ENCODE measurements at places on chromosomes 1 and 21. TPM values are rescaled to one million over a fixed set of nuclear protein-coding genes. Genes with fewer than 3 reads are reported as not detected.

Gene TEDDM1
- not detected for total RNA-seq

Gene CD1C
- total RNA-seq: 253 TPM

- no peak for DNase-seq
- H3K4me3 ChIP-seq: no peak overlapping the region
- no peaks in the 10 kb centered on the region for H3K27me3 ChIP-seq
Observed at GRCh38 chr1:12666141-12666735, 22.4 kb downstream of the AADACL4 start.

DNA sequence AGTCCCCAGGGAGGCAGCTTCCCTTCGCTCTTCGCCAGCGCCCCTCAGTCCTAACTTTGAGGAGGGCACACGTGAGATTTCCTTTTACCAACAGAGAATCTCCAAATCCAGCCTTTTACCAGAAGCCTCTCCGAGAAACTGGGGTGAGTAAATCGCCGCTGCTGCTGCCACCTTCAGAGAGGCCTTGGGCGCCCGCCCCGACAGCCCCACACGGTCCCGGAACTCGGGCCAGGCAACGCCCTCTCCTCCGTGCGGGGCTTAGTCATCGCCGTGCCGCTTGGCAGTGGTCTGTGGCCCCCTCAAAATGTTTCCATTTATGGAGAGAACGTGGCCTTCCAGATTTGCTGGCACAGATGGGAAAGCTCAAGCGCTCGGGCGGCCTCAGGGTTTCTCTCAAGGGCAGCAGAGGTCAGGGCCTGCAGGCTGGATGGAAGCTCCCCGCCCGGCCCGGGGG lies 41.4 kb upstream of the COL6A2 start:
- no peaks in the 10 kb centered on the region for H3K36me3 ChIP-seq
- H3K27me3 ChIP-seq: peaks cover 2% of the 10 kb centered on the region
- no peak for DNase-seq
- H3K27ac ChIP-seq: no peak overlapping the region

DNA sequence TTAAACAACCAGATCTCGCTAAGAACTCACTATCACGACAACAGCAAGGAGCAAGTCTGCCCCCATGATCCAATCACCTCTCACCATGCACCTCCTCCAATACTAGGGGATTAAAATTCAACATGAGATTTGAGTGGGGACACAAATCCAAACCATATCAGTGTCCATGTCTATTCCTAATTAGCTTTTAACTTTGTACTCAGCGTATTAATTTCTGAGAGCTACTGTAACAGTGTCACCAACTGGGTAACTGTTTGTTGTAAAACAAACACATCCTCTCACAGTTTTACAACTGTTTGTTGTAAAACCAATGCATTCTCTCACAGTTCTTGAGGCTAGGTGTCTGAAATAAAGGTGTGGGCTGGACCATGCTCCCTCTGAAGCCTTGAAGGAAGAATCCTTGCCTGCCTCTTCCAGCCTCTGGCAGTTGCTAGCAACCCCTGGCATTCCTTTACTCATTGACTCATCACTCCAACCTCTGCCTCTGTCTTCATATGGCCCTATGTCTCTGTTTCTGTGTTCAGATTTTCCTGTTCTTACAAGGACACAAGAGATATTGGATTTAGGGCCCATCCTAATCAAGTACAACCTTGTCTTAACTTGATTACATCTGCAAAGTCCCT lies 121.2 kb downstream of the LTN1 start:
- no peak for DNase-seq
- no peaks in the 10 kb centered on the region for H3K27me3 ChIP-seq
- H3K4me1 ChIP-seq: no peaks in the 10 kb centered on the region
- H3K27ac ChIP-seq: no peak overlapping the region
- H3K36me3 ChIP-seq: peaks cover 6% of the 10 kb centered on the region

DNA sequence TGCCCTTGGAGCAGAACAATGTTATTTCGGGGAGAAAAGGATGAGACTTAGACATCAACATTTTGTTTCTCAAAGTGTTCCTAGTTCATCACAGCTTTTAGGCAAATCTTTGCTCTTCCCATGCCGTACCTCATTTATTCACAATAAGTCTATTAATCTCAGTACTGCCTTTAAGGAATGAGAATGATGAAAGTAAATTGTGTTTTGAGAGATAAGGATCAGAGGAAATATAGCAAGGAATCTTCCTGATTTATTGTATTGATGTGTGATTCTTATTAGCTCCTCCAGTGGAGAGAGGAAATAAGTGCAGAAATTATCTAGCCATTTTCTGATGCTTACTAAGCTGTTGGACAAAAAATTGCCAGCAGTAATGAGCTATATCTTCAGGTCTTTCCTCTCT lies 2.0 kb downstream of the POLR3C start:
- peaks cover 2% of the 10 kb centered on the region for H3K4me1 ChIP-seq
- no peak overlapping the region for H3K4me3 ChIP-seq
- no peak overlapping the region for H3K27ac ChIP-seq
- no peak for DNase-seq

GRCh38 chr1:56939209-56939608 lies 26.6 kb downstream of the C8B start:
- H3K27ac ChIP-seq: no peak overlapping the region
- DNase-seq: no peak
- H3K36me3 ChIP-seq: no peaks in the 10 kb centered on the region
- H3K4me3 ChIP-seq: no peak overlapping the region
- H3K27me3 ChIP-seq: no peaks in the 10 kb centered on the region

DNA sequence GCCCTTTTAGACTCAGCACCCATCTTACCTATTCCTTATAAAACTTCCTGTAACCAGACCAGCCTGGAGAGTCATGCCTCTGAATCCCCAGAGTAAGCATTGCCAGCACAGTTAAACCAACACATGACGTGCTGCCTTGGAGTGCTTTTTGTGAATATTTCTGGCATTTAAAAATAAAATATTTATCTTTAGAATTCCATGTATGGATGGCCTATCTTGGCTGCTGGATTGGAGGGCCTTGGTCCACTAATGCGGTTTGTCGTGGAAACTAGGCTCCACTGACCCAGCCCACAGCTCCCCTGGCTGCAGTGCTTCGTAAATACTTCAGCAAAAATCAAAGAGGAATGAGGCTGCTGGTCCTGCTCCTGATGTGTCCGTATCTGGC lies 17.5 kb downstream of the MTARC1 start:
- no peak for DNase-seq
- no peaks in the 10 kb centered on the region for H3K4me1 ChIP-seq
- H3K36me3 ChIP-seq: no peaks in the 10 kb centered on the region
- no peaks in the 10 kb centered on the region for H3K27me3 ChIP-seq
- no peak overlapping the region for H3K4me3 ChIP-seq

DNA sequence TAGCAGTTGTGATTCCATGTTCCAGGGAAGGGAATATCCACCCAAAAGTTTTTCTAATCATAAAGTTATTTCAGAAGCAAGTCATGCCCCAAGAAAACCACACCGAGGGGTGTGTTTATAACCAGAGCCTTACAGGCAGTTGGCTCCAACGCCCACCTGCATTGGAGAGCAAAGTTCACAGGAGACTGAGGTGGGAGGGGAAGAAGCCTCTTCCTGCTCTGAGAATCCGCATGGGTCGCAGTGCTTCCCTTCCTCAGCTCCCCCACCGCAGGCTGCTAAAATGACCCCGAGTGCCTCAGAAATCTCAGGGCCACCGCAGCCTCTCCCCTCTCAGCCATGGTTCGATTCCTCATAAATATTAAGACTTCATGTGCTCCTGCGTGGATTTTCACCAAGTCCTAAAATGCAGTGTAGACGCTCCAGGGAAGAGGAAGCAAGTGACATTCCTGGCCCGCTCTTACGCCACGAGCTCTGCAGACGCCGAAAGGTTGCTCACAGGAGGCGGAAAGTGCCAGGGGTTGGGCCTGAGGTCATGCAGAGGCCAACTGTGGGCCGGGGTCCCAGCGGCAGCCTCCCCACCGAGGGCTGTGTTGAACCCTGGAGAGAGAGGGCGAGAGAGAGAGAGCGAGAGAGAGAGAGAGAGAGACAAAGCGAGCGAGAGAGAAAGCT lies 13.4 kb upstream of the SPSB1 start:
- no peaks in the 10 kb centered on the region for H3K27me3 ChIP-seq
- no peak overlapping the region for H3K4me3 ChIP-seq
- DNase-seq: no peak
- no peaks in the 10 kb centered on the region for H3K36me3 ChIP-seq
- peak overlapping the region; percentile 76 for H3K27ac ChIP-seq
- peaks cover 74% of the 10 kb centered on the region for H3K4me1 ChIP-seq

GRCh38 chr1:217590598-217590997 lies 40.3 kb downstream of the GPATCH2 start:
- no peak overlapping the region for H3K4me3 ChIP-seq
- H3K27ac ChIP-seq: no peak overlapping the region
- DNase-seq: no peak
- H3K27me3 ChIP-seq: no peaks in the 10 kb centered on the region
- no peaks in the 10 kb centered on the region for H3K36me3 ChIP-seq
- no peaks in the 10 kb centered on the region for H3K4me1 ChIP-seq

DNA sequence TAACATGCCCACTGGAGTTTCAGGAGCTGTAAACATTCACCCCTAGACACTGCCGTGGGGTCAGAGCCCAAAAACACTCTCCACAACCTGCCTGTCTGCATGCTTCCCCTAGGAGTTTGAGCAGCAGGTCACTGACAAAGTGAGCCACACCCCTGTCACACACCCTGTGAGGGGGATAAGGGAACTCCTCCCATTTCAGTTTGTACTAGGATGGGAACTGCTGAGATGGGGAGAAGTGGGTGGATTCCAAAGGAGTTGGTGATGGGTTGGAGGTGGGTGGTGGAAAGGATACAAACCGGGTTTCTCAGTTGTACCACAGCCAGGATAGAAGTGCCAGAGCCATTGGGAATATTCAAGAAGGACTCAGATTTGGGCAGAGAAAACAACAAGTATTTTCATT lies 140.2 kb downstream of the MIS18A start:
- no peak overlapping the region for H3K27ac ChIP-seq
- no peak for DNase-seq
- H3K27me3 ChIP-seq: no peaks in the 10 kb centered on the region
- no peaks in the 10 kb centered on the region for H3K36me3 ChIP-seq

GRCh38 chr1:228669242-228669585 lies 66.1 kb upstream of the RHOU start:
- H3K27me3 ChIP-seq: no peaks in the 10 kb centered on the region
- H3K4me1 ChIP-seq: no peaks in the 10 kb centered on the region
- H3K36me3 ChIP-seq: no peaks in the 10 kb centered on the region
- no peak overlapping the region for H3K27ac ChIP-seq
- no peak overlapping the region for H3K4me3 ChIP-seq

DNA sequence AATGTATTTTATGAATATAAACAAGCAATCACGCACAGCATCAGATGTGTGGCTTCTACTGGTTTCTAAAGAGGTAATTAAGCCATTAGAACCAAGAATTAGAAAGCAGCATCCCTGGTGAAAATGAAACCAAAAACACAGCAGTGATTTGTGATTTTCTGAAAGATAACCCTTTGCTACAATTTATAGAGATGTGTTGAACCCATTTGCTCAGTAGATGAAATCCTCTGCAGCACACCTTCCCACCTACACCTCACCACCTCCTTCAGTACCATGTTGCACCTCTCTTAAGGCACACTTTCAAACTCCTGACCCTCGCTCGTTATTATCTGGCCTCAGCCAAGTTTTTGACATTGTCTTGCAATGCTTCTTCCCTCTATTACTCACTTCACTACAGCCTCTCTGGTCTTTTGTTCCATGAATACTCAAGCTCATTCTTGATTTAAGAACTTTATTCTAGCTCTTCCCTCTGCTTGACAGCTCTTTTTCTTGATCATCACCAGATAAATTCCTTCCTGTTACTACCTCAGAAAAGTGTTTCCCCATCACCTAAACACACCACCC lies 38.6 kb downstream of the NSL1 start:
- no peak for DNase-seq
- peaks cover 6% of the 10 kb centered on the region for H3K4me1 ChIP-seq
- no peaks in the 10 kb centered on the region for H3K27me3 ChIP-seq
- H3K4me3 ChIP-seq: no peak overlapping the region
- H3K36me3 ChIP-seq: peaks cover 6% of the 10 kb centered on the region

DNA sequence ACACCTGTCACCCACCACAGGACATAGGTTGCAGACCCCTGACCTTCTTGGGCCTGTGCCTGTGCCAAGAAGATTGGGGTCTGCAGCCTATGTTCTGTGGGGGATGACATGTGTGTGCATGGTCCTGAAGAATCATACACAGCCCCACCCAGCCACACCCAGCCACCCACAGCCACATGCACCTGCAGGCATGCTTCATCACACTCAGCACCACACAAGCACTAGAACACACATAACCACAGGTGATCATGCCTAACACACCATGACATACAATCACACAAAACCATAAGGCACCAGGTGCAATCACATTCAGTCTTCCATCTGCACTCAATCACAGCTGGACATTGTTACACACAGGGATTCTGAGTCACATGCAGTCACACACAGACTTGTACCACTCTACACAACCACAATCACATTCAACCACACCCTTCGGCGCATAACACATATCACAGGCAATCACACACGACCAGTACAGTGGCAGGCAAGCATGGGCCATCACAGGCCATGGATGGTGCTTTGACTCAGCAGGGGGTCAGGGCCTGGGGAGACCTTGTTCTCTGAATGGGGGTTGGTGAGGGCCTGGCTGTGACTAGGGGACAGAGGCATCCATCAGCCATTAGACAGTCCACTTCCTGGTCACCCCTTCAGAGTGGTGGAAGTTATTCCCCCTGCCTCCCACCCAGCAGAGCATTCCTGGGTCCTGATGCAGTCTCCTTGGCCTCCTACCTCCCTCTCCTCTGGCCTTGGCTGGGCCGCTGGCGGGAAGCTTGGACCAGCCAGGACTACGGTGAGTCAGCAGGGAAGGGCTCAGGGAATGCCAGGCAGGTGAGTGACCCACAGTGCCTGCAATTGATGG lies 44.3 kb upstream of the EPS8L3 start:
- no peak for DNase-seq
- peaks cover 18% of the 10 kb centered on the region for H3K4me1 ChIP-seq
- H3K36me3 ChIP-seq: no peaks in the 10 kb centered on the region
- H3K27ac ChIP-seq: no peak overlapping the region
- peaks cover 8% of the 10 kb centered on the region for H3K27me3 ChIP-seq
- H3K4me3 ChIP-seq: no peak overlapping the region

GRCh38 chr1:41813226-41813625 lies 105.5 kb downstream of the HIVEP3 start:
- H3K4me1 ChIP-seq: peaks cover 23% of the 10 kb centered on the region
- no peak for DNase-seq
- no peaks in the 10 kb centered on the region for H3K27me3 ChIP-seq
- H3K36me3 ChIP-seq: no peaks in the 10 kb centered on the region
- H3K27ac ChIP-seq: no peak overlapping the region

GRCh38 chr1:8365661-8366362 lies 47.9 kb downstream of the SLC45A1 start:
- peaks cover 57% of the 10 kb centered on the region for H3K36me3 ChIP-seq
- no peaks in the 10 kb centered on the region for H3K27me3 ChIP-seq
- peaks cover 32% of the 10 kb centered on the region for H3K4me1 ChIP-seq
- H3K4me3 ChIP-seq: no peak overlapping the region
- no peak for DNase-seq
- no peak overlapping the region for H3K27ac ChIP-seq

GRCh38 chr1:96515430-96515829 lies 206.2 kb upstream of the PTBP2 start:
- H3K4me3 ChIP-seq: no peak overlapping the region
- H3K36me3 ChIP-seq: no peaks in the 10 kb centered on the region
- no peaks in the 10 kb centered on the region for H3K4me1 ChIP-seq
